CD8-positive, alpha-beta T cell (primary cell): ENCODE measurements at places on chromosomes 5 and 9. TPM values are rescaled to one million over a fixed set of nuclear protein-coding genes. Genes with fewer than 3 reads are reported as not detected.

FBP2 gene
- total RNA-seq: not detected

SLC34A1 gene
- total RNA-seq: not detected

FRMD3 gene
- 0.33 TPM for total RNA-seq

DNA sequence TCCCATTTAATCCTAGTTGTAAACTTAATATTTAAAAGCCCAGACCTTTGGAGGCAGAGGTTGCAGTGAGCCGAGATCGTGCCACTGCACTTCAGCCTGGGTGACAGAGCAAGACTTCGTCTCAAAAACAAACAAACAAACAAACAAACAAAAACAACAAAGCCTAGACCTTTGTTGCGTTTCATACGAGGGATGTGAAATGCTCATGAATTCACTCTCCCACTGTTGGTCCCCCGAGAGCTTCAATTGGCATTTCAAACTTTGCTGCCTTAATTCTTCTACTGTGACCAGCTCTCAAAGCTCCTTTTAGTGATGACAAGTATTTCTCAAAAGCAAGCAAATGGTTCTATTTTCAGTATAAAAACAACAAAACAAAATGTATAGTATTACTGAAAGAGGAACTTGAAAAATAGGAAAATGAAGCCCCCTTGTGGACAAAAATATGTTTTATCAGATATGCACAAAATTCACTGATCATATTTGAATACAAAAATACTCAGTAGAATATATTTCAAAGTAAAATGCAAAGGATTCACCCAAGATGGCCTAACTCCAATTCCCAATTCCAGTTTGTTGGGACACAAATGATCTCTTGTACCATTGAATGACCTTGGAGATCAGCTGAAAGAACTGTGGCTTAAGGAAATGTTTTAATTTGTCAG lies 140.4 kb downstream of the ESM1 start:
- no peak for DNase-seq

DNA sequence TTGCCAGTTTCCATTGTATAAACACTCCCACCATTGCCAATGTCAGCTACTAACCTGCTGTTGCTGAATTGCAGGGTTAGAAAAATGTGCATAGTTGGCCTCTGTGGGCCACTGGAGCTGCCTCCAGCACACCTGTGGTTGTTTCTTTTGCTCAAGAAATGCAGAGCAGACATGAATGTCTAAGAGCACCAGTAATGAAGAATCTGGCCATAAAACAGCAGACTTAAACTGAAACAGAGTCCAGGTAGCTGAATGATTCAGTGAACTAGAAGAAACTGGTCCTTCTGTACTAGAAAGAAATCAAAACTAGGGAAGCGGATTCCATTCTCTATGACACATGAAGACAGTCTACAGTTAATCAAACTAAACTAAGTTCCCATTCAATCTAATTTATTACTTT lies 48.2 kb downstream of the NUDT12 start:
- DNase-seq: no peak

- no peak for DNase-seq
These were observed 15.8 kb downstream of the ERGIC1 start for GRCh38 chr5:172849606-172850453.

GRCh38 chr5:112554101-112554977 lies 135.3 kb upstream of the EPB41L4A start:
- no peak for DNase-seq

DNA sequence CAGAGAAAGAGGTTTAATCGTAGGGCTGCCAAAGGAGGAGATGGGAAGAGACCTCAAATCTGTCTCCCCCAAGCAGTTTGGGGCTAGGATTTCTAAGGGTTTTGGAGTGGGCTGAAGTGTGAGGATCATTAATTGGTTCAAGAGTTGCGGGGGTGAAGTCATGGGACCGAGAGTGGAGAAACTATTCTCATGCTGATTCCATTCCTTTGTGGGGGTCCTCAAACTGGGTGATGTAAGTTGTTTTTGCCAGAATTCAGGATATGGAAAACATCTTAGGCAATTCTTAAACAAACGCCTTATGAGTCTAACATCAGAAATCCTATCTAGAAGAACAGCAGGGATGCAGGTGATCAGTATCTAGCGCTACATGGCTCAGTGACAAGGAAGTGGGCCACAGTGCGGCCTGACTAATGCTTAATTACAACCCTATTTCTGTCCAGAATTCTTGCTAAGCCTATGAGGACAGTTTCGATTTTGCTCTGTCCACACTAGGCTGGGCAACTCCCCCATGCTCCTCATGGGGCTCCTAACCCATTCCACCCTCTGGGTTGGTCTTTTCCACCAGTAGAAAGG lies 27.7 kb upstream of the TRIO start:
- DNase-seq: no peak

PAPPA gene
- total RNA-seq: not detected

DNA sequence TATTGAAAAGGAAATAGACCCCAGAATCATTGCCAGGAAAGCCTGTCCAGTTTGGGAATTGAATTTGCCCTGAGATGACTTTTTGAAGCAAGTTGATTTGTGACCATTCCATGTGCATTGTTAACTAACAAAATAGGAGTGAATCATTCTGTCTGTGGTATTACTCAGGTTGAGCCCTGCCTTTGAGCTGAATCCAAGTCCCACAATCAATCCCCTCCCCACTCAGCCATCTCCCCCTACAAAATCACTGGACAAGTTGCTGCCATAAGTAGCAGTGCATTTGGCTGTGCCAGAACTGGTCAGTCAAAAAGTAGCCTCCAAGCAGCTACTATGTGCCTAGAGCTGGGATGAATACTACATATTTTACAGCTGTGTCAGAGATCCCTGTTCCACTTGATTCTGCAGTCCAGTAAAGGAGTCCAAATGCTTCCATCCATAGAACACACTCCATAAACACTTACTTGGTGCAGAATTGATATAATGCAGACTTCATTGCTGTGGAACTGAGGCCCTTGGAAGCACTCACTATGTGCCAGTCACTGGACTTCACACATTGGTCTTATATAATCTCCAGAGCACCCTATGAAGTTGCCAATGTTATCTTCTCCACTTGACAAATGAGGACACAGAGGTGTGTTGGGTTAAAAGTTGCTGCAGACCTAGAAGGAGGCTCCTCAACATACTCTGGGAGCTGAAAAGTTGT lies 96.1 kb downstream of the ZNF462 start:
- DNase-seq: no peak

CA9 gene
- not detected for total RNA-seq
